Temporal lobe (tissue), 4 donors: ENCODE measurements at places on chromosomes 2 and 18. TPM values are rescaled to one million over a fixed set of nuclear protein-coding genes. Genes with fewer than 3 reads are reported as not detected.

The PNKD gene
- total RNA-seq, result 18.7 TPM

The NMUR1 gene
- under 0.01 TPM for total RNA-seq

The DOCK10 gene
- total RNA-seq, result 10.1 TPM

The CPLX4 gene
- total RNA-seq, result under 0.01 TPM

The ALMS1 gene
- 49.9 TPM for total RNA-seq

The FASTKD1 gene
- total RNA-seq, result 64.2 TPM

The GYPC gene
- total RNA-seq, result 6.9 TPM

The TUBA3E gene
- total RNA-seq, result not detected

The ANKRD62 gene
- not detected for total RNA-seq

The SCN9A gene
- 71.1 TPM for total RNA-seq

The TMEM200C gene
- total RNA-seq, result 20.4 TPM

The DPP4 gene
- 5.7 TPM for total RNA-seq

The CRYGD gene
- 1.2 TPM for total RNA-seq

The SEMA4C gene
- total RNA-seq, result 42.8 TPM

The AMER3 gene
- total RNA-seq, result 26.8 TPM

The UGT1A8 gene
- not detected for total RNA-seq

The C1QL2 gene
- total RNA-seq, result 4.4 TPM

The CAPN14 gene
- total RNA-seq, result 0.98 TPM

The MAP3K19 gene
- total RNA-seq, result 1.7 TPM

The PDCD1 gene
- not detected for total RNA-seq

The DSG4 gene
- total RNA-seq, result not detected

The LHCGR gene
- total RNA-seq, result 0.74 TPM

The SLC25A52 gene
- total RNA-seq, result 0.49 TPM

The SLC40A1 gene
- 18.4 TPM for total RNA-seq

The DCDC2C gene
- 0.49 TPM for total RNA-seq

The PTGR3 gene
- 15.5 TPM for total RNA-seq

The EDAR gene
- total RNA-seq, result not detected

The FAM124B gene
- 3.7 TPM for total RNA-seq
